ENCODE measurements at places on chromosomes 11 and 22.

GRCh38 chr11:78926633-78927338, 352.1 kb upstream of the NARS2 start:
- DNase-seq, result no peak

DNA sequence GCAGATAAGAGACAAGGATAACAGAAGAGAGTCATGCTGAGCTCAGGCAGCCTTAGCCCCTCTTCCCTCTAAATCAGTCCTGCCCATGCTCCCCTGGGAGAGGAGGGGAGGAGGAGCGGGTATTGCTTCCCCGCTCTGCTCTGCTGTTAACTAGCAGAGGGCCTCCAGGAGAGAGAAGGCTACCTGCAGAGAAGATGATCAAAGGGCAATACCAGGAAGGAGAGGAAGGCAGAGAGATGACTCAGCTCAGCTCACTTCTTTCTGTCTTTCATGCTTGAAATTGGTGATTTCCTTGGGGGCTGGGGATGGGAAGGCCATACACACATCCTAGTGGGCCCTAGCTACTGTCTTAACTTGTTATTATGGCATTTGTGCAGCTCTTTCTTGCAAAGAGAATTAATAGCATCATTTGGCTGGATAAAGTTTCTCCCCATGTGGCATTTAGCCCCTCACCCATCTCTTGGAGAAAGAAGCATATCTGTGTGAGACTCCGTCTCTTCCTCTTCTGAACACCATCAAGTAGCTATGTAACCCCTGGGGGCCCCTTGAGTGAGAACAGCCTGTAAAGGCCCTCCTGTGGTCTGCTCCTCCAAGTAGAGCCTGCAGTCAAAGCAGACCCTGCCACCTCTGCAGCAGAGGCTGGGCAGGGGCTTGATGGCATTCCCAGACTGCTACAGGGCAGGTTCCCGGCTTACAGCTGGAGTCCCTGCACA, 33.4 kb upstream of the AMOTL1 start:
- DNase-seq, result no peak

- no peak for DNase-seq
These were observed 12.4 kb downstream of the SLC25A18 start for GRCh38 chr22:17575681-17576080.

DNA sequence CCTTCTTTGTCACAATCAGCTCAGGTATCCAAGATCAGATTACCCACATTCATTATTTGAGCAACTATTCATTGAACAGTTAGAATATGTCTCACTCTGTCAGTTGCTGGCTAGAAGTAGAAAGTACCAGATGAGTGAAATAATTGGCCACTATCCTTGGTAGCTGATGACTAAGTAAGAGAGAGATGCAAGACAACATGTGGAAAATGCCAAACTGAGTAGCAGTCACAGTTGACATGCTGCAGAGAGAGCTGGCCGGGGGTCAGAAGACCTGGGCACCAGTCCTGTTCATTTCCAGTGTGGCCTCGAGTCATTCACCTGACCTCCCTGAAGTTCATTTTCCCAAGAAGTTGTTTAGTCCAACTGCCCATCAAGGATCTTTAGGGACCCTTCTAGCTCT, 22.5 kb upstream of the SMIM35 start:
- no peak for DNase-seq

DNA sequence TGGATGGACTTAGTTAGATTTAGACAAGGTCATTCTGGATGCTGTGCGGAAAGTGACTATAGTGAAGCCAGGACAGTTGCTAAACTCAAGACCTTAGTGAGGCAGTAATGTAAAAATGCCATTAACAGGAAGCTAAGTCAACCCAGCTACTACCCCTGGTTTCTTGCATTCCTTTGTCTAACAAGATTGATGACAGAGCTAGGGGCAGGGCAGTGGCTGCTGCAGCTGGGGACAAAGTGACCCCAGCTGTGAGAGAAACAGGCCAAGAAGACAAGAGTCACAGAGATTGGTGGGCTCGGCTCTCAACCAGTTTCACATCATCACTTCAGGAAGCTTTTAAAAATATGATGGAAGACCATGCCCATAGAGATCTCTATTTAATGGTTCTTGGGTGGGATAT, 110.4 kb upstream of the POU2AF2 start:
- no peak for DNase-seq
